Astrocyte of the spinal cord (primary cell): ENCODE measurements at places on chromosomes 13 and 19.

GRCh38 chr13:90709319-90709718 lies 638.2 kb upstream of the MIR17HG start:
- DNase-seq: no peak

DNA sequence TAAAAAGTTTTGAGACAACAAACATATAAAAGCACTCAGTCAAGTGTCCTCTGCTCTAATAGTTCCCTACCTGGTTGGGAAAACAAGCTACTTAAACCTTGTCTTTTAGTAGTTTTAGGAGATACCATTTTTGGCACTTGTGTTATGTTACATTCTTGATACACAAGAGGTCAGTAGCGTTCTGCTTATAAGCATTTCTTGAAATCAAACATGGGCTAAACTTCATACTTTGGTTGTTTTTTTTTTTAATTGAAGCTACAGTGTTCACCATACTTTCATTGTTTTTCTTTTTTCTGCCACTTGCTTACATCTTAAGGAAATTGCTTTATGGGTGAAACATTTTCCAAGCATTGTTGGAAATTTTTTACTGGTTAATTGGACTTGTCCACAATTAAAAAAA lies 12.9 kb downstream of the NHLRC3 start:
- DNase-seq: peak; percentile 59

- no peak for DNase-seq
Measured at GRCh38 chr13:48220981-48221685, 11.9 kb upstream of the ITM2B start.

- DNase-seq: no peak
Measured at GRCh38 chr19:8478598-8478997, 23.8 kb downstream of the PRAM1 start.

- no peak for DNase-seq
Measured at GRCh38 chr19:19061506-19061905, 2.3 kb upstream of the SLC25A42 start.

- no peak for DNase-seq
Measured at GRCh38 chr13:72165276-72165675, 298.3 kb upstream of the DACH1 start.

DNA sequence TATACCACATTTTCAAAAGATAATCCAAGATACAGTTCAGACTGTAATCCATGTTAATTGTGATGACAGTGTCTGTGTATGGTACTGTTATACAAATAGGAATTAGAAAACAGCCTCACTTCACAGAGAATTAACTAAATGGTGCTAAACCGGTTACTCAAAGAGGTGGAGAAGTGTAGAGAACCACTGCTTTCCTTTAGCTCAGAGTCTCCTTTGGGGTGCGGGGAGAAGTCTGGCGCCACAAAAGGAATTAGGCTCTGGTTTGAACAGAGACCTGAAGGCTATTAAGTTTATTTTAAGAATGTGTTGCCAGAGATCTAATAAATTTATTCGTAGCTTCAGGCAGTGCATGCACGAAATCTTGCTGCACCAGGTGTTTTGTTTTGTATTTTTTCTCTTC lies 65.8 kb downstream of the FREM2 start:
- DNase-seq: no peak

DNA sequence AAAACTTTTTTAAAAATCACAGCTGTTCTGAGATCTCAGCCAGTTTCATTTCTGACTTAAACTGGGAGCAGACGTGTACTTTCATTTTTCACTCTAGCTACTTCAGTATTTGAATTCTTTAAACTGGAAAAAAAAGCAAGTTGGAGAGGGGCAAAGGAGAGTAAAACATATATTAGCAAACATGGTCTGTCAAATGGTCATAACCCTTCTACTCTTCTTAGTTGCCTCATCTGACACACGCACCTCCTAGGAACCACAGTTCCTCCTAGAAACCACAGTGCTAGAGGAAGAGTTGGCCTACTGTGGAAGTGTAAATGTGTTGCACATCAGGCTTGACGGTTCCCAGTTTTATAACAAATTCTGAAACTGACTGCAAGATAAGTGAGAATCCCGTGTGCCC lies 47.2 kb downstream of the TM9SF2 start:
- DNase-seq: no peak
